ENCODE measurements at places on chromosomes 3 and 15.
A peak's percentile ranks its signal among the peaks of the same experiment; 100 is the strongest.

DNA sequence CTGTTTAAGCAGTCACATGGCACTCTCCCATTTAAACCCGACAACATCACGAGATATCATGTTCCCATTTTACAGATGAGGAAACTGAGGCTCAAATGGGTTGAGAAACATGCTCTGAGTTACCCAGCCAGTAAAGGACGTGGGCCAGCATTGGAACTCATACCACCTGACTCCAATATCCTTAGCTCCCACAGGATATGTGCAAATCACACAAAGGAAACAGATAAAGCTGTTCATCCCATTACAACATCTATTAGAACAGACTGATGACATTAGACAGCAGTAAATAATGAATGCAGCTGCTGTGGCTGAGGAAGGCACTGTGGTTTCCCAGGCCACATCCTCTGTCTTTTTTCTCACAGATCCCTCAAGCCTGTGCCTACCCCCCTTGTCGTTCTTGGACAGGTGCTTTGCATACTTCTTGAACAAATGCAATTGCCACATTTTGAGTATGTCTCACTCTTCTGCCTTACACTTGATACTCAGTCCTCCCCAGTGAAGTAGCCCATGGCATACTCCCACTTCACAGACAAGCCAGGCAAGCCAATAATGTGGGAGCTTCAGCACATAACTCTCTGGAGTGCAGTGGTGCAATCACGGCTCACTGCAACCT, 17.7 kb downstream of the FRMD4B start:
- DNase-seq = no peak

- no peak for DNase-seq
Observed at GRCh38 chr3:159196359-159196758, 394.5 kb downstream of the MFSD1 start.

- DNase-seq = no peak
Observed at GRCh38 chr3:152539191-152539764, 270.5 kb downstream of the MBNL1 start.

DNA sequence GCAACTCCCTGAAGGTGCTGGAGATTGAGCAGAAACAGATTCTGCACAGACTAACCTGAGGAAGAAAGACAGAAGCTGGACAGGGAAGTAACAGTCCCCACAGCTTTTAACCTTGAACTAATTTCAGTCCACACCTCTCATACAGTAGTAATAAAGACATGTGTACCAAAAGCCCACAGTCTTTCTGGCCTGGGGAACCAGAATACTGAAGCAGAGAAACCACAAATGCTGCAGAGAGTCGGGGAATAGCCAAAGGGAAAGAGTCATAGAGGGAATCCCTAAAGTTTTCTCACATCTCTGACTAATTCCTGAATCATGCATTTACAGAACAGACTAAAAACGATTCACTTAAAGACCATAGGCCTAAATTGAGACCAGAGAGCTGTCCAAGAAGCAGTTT, 503.4 kb upstream of the NECTIN3 start:
- no peak for DNase-seq

DNA sequence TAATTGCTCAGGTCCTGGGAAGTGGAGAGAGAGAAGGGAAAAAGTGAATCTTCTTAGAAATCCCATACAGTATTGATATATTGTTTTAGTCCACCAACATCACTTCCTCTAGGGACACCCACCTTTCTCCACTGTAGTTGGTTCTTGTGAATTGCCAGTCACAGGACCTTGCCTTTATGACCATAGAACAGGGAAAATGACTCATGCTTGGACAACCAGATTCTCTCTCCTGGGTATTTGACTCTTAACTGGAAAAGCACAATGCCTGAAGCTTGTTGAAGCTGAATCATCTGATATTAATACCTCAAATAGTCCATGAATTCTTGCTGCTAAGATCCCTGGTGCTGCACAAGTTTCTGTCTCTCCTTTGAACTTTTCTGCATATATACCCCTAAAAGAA, 32.5 kb upstream of the DCLK3 start:
- DNase-seq = no peak

DNA sequence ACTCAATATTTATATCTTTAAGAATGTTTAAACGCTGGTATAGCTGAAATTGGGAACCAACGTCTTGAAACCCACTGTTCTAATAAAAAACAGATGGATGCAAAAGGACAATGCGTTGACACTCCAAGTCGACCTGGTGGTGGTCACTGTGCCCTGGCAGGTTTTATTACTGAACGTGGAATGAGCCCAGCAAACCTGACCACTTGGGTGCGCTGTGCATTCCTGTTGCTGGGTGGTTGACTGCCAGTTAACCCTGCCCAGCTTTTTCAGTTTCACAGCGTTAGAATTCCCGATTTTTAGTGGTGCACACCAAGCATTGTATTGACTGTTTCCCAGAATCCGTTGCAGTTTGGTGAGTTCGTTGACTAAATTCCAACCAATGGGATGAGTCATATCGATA, 384.4 kb downstream of the OCA2 start:
- DNase-seq = no peak

- no peak for DNase-seq
Observed at GRCh38 chr15:83626171-83626802, 27.6 kb upstream of the ADAMTSL3 start.

- DNase-seq = peak; percentile 25
Observed at GRCh38 chr15:74616366-74616939, 817 bp downstream of the CLK3 start.

GRCh38 chr15:63915873-63916771, 82.4 kb upstream of the HERC1 start:
- DNase-seq = no peak

GRCh38 chr3:115156046-115156654, 9.1 kb upstream of the ZBTB20 start:
- DNase-seq = no peak

DNA sequence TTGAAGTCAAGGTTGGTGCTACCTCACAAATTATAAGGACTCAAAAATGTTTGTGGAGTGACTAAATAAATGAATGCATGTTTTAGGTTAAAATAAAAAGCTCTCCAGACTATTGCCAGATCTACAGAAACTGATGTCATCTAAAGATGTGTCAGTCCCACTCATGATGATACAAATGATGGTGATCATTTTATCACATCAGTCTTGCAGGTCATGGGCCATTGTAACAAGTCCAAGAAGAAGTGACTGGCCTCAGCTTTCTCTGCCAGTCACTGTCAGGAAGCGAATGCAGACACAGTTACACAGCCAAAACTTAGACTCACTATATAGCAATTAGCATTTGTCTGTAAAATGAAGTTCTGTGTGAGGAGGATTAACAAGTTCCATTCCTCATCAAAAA, 18.5 kb downstream of the ATP8B4 start:
- no peak for DNase-seq

DNA sequence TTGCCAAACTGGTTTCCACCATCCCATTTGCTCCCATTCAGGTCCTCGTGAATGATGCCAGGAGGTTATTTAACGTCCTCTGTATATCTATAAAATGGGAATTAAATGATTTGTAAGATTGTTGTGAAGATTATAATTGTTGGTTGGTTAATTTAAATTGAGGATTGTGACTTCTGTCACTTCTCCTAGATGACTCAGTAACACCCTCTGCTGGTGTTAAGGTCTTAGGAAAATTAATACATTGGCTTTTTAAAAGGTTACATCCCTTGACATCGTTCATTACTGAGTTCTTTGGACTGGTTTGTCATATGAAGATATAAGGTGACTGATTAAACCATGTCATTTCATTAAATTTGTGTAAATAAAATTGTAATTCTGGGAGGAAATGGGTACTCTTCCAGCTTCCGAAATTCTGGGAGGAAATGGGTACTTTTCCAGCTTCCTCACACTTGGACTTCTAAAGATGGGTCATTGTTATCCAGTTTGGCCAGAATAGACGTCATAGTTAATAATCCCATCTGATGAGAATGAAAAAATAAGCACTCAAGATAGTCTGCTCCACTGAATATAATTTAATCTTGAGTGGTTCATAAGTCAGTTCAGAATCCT, 33.3 kb upstream of the PAQR5 start:
- no peak for DNase-seq

DNA sequence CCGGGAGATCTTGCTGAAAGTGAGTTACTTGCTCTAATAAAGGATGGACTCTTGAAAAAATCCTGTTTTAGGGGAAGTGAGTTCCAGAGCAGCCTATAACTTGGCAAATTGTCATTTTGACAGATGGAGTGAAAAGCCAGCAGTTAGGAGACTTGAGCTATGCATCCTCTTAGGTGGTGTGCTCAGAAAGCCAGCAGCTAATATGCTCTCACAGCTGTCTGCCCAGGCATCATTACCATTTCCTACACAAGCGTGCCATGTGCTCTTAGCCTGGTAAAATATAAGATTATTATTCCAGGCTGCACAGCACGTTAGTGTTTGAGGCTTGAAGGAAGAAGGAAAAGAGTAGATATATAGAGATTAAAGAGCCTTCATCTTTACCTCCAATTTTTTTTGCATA, 151.0 kb downstream of the CHL1 start:
- no peak for DNase-seq

DNA sequence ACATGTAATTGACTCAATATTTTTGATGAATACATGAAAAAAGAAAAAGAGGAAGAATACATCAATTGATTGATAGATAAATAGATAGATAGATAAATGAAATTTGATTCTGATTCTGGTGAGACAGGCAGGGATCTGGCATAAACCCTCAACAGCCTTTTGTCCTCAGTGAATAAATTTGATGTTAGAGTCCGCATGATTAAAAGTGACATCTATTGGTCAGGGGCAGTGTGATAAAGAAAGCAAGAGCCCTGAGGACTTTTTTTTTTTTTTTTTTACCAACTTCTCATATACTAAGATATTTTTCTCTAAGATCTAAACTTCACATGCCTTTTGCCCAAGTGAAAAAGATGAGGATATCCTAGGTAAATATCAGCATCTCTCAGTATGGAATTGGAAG, 216.4 kb downstream of the LRRC3B start:
- no peak for DNase-seq

GRCh38 chr15:74826364-74826819, at the start of gene CPLX3:
Gene CPLX3 (plus strand): TSS chr15:74826627. CDS start chr15:74826704, 77 bp downstream.
- no peak for DNase-seq

GRCh38 chr3:188956839-188957489, 214.8 kb upstream of the TPRG1 start:
- DNase-seq = no peak

- no peak for DNase-seq
Observed at GRCh38 chr15:77144026-77144425, 73.1 kb upstream of the TSPAN3 start.

GRCh38 chr3:111769110-111769991, 89.7 kb upstream of the PHLDB2 start:
- DNase-seq = no peak

GRCh38 chr3:111870620-111871019, 11.6 kb downstream of the PHLDB2 start:
- DNase-seq = no peak

DNA sequence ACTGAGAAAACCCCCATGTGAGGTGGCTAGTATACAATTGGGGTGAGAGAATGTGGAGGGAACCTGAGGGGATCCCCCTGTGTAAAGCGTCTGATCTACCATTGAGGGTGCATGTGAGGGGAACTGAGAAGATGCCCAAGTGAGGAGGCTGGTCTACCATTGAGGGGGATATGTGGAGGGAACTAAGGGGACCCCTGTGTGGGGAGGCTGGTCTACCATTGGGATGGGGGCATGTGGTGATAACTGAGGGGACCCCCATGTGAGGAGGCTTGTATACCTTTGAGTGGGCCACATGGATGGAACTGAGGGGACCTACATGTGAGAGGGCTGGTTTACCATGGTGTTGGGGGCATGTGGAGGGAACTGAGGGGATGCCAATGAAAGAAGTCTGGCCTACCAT, 160.8 kb downstream of the FBLN2 start:
- no peak for DNase-seq

GRCh38 chr15:63698692-63699091, 101.5 kb downstream of the FBXL22 start:
- no peak for DNase-seq

- DNase-seq = no peak
Observed at GRCh38 chr3:186079925-186080324, 29.0 kb downstream of the ETV5 start.

GRCh38 chr3:194973366-194974000, 287.8 kb downstream of the FAM43A start:
- no peak for DNase-seq

- no peak for DNase-seq
Observed at GRCh38 chr15:27358751-27359434, 387.9 kb downstream of the GABRG3 start.

DNA sequence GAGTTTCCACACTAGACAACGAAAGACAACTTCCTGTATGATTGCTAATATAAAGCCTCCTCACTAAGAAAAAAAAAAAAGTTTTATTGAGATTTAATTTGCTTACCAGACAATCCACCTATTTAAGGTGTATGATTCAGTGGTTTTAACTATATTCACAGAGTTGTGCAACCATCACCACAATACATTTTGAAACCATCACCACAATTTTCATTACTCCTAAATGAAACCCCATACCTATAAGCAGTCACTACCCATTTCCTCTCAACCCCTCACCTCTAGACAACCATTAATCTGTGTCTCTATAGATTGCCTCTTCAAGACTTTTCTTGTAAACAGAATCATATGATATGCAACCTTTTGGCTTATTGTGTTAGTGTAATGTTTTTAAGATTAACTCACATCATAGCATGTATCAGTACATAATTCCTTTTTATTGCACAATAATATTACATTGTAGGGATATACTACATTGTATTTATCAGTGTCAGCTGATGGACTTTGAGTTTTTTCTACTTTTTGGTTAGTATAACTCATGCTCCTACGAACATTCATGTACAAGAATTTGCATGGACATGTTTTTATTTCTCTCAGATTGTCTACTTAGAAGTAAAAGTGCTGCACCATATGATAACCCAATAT, 339.7 kb downstream of the NLGN1 start:
- DNase-seq = no peak

GRCh38 chr3:48765376-48765775, 48.4 kb upstream of the IP6K2 start:
- DNase-seq = no peak

DNA sequence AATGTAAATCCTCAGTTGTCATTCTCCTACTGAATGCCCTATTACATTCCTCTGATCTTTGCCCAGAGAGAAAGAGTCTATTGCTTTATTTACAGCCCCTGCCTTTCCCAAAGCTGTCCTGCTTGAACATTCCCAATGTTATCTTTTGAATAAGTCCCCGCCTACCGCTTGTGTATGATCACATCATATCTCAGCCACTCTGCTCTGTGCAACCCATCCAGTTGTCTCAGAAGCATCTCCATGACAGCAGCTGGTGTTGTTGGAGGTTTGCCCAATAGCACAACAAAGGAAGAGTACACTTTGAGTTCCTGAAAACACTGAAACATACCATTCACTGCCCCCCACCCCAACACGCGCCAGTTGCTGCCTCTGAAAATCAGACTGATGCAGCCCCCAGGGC, 22.0 kb upstream of the FAM3D start:
- no peak for DNase-seq

- DNase-seq = no peak
Observed at GRCh38 chr3:101200461-101200860, 119.9 kb downstream of the IMPG2 start.
